ENCODE measurements at places on chromosomes 3 and 15. TPM values are rescaled to one million over a fixed set of nuclear protein-coding genes. Genes with fewer than 3 reads are reported as not detected.

DNA sequence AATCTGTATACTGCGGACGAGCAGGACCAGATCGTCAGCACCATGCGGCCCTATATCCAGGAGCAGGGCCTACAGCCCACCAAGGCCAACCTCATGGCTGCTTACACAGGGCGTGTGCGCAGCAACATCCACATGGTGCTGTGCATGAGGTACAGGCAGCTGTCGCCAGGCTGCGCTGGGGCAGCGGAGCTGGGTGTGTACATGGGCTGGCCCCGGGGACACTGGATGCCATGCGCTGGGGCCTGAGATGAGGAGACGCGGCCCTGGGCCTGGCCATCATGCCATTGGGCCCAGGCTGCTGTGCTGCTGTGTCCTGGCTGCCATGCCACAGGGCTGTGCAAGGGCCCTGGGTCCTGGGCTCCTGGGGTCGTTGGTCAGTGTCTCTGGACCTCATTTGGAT is 61.5 kb downstream of the SEMA3G start:
- DNase-seq: no peak

DNA sequence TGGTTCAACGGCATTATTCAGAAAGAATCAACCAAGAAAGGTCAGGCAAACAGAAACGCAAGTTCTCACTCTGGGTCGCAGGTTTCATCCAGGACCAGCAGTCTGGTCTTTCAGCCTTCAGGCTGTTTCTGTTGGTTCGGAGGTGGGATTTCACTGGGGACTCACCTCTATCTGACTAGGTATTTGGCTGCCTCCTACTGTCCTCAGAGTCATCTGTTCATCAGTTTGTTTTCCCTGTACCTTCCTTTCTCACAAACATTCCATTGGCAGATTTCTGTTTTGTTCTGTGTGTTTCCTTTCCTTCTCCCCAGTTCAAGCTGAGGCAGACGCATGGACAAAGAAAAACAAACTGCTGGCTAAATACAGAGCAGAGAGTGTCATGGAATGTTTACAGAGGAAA is 1046.6 kb upstream of the CFAP20DC start:
- no peak for DNase-seq

- no peak for DNase-seq
These were observed 875.4 kb downstream of the MCTP2 start for GRCh38 chr15:95106801-95107200.

DNA sequence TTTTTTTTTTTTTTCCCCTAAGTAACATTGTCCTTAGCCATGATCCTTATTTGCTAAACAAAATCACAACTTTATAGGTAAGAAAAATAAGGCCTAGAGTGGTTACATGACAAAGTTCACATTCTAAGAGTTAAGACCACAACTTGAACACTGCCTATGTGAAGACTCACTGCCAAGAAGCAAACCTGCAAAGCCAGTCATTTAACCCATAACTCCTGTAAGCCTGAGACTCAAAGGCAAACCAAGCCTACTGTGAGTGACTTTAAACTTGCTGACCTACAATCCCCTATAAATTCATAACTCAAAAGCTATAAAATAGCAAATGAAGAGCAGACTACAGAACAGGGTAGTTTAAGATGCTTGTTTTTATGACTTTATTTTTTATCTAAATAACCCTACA is 12.9 kb upstream of the ANKRD28 start:
- DNase-seq: no peak

DNA sequence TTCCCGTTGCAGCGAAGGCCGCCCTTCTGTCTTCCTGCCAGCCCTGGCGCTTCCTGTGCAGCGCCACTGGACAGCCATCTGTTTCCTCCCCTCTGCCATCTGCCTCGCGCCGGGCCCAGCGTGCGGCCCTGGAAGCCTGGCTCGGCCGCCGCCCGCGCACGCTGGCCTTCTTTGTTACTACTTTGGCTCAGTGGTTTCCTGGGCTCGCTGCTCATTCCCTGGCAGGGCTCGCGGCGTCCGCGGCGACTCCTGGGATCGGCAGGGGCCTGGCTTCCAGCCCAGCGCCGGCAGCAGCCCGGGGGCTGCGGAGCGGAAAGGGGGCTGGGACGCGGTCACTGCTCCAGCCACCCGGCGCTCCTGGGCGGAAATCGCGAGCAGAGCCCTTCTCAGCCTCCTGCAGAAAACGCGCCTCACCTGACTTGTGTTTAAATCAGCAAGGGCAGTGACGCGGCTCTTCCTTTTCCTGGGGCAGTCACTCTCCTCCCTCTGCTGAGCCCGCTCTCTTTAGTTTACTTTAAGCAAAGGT is 10.0 kb downstream of the CMTM7 start:
- DNase-seq: peak; percentile 79

Gene RAB11A
- 386 TPM for total RNA-seq

DNA sequence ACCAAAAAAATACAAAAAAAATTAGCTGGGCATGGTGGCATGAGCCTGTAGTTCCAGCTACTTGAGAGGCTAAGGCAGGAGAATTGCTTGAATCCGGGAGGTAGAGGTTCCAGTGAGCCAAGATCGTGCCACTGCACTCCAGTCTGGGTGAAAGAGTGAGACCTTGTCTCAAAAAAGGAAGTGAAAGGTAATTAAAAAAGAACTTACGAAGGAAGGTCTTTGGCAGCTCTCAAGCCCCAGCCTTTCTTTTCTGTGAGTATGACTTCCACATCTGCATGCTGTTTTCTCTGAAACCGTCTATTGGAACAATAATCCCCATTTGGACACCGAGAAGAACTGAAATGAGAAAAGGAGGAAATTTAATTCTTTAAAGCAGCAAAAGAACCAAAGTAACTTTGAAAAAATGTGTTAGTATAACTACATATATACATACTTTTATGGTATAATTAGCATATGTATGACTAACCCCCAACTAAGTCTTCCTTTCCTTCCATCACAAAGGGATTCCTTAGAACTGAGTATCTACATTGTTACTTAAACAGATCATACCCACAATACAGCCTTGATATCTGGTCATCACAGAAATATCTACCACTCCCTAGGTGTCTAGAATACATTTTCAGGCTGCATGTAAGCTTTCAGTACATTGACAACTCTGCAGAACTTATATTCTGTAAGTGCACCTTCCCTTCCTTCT is 50.1 kb downstream of the SETD2 start:
- DNase-seq: no peak

- no peak for DNase-seq
These were observed 1216.0 kb upstream of the ALCAM start for GRCh38 chr3:104150724-104151123.

DNA sequence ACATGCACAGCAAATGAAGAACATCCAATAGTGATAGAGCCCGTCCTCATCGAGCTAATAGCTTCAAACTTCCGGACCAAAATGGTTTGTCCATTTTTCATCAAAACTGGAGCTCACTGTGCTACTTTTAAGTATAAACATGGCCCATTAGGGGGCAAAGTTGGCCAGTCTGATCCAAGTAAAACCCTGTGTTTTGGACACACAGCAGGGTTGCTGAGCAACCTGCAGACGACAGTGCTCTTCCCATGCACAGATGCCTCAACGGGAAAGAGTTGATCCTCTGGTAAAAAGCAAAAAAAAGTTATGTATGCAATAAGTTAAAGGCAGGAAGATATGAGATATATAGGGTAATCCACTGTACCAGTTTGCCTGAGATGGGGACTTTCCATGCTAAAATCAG is 244.0 kb upstream of the THBS1 start:
- DNase-seq: peak; percentile 56

GRCh38 chr3:73766599-73767381 is 142.0 kb upstream of the PDZRN3 start:
- peak; percentile 10 for DNase-seq

GRCh38 chr15:39403640-39404117 is 177.2 kb upstream of the THBS1 start:
- peak; percentile 80 for DNase-seq

DNA sequence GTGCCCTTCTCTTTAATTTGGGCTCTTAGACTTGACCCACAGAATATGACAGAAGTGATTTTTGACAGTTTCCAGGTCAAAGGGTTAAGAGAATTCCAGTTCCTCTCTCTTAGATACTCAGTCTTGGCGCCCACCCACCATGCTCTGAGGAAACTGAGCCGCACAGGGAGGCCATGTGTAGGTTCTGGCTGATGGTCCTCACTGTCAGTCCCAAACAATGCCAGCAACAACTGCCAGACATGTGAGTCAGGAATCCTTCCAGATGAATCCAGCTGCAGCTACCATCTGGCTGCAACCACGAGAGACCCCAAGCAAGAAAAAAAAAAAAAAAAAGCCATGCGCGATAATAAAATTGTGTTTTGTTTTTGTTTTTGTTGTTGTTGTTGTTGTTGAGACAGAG is 326.6 kb downstream of the MAGI1 start:
- DNase-seq: no peak

Gene EFHB
- not detected for total RNA-seq

- DNase-seq: no peak
These were observed 85.7 kb upstream of the PRR20G start for GRCh38 chr3:127373441-127374085.

GRCh38 chr3:184359610-184360009 is 1.8 kb downstream of the CLCN2 start:
- no peak for DNase-seq

DNA sequence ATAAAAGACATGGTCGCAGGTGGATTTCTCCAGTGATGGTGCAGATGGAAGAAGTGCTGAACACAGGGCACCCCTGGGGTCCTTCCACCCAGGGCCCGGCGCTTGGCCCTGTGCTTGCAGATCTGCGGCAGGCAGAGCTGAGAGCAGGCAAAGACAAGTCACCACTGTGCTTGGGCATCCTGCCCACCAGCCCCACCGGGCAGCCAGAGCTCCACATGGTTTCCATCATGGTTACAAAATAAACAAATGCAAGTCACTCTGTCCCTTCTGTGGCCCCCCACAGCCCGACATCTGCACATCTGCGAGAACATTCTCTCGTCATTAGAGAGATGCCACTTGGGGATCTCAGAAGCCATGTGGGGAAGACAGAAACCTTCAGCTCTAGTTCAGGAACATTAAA is 37.6 kb upstream of the SFMBT1 start:
- DNase-seq: peak; percentile 64

- no peak for DNase-seq
These were observed 121.8 kb downstream of the OXSM start for GRCh38 chr3:25911525-25912295.

DNA sequence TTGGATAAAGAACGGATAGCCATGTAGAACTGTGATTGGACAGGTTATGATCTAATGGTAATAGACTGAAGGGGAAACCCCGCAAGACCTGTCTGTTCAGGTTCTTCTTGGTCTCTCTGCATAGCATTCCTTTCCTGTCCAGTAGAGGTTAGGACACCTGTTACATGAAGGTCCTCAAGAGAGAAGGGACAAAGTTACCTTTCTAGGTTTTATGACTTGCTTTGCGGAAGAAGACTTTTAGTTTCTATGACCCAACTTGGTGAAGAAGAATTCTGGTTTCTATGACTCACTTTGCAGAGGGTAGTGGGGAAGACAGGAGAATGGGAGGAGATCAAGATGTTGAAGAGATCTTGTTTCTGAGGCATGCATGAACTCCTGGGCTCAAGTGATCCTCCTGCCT is 97.9 kb upstream of the C3orf80 start:
- no peak for DNase-seq

Gene GPR27
- not detected for total RNA-seq

DNA sequence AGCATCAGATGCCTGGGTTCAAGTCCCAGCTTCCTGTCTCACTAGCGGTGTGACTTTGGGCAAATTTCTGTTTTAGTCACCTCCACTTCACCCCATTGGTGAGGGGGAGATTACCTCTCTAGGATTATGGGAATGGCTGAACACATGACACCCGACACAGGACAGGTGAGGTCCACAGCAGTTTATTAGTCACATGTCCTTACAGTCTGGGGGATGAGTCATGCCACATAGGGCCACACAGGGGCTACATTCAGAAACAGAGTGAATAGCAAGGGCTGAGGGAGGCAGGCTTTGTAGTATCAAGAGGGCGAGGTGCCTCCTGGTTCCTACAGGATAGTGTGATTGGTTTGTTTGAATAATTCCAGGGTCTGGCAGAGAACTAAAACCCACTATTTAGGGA is 15.2 kb upstream of the ITGA11 start:
- peak; percentile 57 for DNase-seq

Gene FAM107A
- 0.42 TPM for total RNA-seq

DNA sequence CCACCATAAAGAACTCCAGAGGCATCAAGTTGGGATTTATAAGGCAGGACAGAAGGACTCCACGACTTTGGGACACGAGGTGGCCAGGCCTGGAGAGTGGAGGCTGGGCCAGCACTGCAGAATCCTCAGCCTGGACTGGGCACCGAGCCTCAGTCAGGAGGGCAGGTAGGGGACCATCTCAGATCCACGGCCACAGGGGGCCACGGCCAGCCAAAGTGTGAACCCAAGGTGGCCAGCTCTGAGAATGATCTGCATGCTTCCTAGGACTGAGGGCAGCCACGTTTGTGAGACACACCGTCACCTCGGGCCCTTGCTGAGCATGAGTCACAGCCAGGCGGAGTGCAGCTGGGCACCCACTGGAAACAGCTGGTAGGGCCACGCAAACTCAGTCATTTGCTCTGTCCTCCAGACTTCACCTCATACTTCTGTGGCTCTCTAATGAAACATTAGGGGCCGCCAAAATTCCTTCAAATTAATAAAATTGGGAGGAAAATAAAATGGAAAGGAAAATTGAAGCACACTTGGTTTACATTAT is 65.8 kb downstream of the CTNNB1 start:
- peak; percentile 66 for DNase-seq

Gene PLSCR2
- not detected for total RNA-seq

- DNase-seq: no peak
These were observed 644.9 kb upstream of the DPPA4 start for GRCh38 chr3:109982201-109982600.
